ENCODE measurements at places on chromosomes 3 and 15.

DNA sequence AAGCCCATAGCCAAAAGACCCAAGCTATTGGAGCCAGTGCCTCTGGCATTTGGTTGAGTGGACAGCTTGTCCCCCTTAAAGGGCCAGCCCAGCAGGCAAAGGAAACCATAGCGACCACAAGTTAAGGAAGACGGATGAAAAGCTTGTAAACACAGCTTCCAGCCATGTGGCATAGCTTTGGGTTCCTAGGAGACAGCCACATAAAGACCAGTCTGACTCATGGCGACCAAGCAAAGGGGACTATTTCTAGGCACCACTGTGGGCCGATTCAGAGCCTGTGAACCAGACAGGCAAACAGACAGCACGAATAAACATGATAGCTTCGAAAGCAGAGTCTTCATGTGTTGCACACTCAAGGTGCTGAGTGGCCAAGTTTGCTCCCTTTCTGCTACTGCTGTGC, 30.5 kb upstream of the SRGAP3 start:
- no peak for DNase-seq

DNA sequence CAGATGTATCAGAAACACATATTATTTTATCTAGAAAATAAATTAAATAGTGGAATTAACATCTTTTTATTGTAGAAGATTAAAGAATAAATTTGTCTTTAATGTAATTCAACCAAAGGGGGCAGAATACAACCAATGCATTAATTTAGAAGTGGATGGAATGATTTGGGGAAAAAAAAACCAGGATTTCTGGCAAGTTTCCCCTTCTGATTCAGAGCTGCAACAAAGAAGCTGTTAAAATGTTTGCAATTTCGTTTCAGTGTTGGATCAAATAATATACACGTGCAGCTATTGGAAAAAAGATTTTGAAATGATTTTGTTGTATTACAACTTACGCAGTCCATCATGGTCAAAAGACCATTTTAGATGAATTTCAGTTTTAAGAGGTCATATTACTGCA, 71.6 kb upstream of the ZNF280D start:
- no peak for DNase-seq

GRCh38 chr3:24296441-24297205, 198.0 kb downstream of the THRB start:
- no peak for DNase-seq

- DNase-seq: no peak
Measured at GRCh38 chr15:47561102-47561501, 156.2 kb upstream of the SEMA6D start.

DNA sequence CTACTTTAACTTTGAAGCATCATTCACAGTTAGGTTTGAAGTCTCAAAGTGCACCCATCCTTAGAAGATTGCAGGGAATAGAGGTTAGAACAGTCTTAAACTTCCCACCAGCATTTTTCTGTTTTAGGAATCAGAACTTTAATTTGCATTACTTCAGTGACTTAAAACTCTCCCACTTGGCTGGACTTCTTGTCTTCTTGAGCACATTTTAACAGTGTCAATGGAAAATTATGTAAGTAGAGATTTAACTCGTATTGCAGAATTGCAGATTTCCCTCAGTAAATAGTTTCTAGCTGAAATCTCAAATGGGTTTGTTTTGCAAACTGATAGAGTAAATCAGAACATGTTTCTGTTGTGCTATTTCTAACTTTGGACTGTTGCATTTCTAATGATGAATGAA, 369.6 kb downstream of the OTOL1 start:
- DNase-seq: no peak

DNA sequence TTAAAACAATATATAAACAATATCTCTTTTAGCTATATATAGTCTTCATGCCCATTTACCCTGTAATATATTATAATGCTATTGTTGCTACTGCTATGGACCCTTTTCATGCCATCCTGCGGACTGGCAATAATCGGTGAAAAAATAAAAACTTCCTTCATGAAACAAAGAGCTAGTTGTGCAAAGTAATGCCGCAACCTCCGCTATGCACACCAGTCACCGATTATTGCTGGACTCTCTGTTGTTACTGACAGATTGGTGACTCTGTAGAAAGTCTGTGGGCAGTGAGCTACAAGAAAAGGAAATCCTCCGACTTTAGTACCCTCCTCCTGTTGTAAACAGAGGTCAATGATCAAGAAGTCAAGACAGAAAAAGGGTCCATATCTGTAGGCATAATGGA, 17.9 kb upstream of the ICE2 start:
- no peak for DNase-seq

Measured in KBM-7 (cell line).